ENCODE measurements at places on chromosomes 4 and X.

DNA sequence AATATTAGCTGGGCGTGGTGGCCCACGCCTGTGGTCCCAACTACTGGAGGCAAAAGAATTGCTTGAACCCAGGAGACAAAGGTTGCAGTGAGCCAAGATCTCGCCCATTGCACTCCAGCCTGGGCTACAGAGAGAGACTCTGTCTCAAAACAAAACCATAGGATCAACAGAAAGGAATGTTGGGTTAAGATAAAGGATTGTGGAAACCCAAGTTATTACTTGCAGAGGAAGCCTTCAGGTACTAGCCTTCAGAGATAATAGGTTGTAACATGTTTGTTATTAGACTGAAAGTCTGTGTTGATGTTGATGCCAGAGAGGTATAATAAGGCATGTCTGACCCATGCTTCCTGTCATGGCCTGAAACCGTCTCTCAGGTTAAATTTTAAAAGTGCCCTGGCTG, 16.9 kb downstream of the SSX5 start:
- DNase-seq, result no peak

DNA sequence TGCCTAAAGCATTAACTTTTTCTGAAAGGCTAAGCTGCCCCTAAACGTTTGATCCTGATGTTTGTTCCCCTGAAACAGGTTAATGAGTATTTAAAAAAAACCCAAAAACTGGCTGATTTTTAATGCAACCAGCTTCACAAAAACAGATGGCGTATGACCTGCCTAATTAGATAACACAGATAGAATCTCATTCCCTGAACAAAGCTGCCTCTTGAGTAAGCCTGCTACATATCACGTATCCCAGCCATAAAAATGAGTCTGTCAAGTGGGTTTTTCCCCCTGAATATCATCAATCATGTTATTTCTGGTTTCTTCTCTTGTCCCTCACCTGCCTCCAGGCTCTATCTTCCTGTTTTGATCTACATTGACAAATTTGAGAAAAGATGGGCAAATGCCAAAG, 154.2 kb upstream of the FAM9B start:
- DNase-seq, result no peak

DNA sequence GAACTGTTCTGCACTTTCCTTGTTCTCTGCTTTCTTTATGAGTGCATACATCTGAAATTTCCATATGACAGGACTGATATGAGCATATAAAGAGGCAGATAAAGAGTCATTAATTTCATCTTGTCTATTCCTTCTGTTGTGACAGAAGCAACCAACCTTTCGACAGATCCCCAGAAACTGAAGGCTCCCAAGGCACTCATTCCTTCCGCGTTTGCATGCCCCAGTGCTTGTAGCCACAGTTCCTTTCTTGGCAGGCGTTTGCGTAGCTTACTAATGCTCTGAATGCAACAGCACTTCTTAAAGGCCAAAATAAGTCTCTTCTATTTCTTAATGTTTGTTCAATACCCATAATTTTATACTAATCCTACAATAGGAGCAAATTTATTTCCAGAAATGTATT, 94.0 kb upstream of the TBL1X start:
- DNase-seq, result no peak

DNA sequence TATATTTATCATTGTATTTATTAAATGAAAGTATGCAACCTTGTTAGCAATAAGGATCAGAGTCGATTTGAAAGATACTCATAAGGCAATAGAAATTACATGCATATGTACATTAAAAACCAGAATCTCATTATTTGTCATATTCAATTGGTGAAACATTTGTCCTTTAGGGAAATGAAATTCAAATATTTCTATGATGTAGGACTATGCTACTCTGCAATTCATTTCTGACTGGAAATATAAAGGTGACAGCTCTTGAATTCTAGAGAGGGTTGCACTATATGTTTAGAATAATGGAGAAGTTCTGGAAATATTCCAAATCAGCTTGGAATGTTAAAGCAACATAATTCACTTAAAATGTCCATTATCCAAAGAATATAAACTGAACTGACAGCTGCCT, 1519.8 kb downstream of the ARAP2 start:
- no peak for DNase-seq

GRCh38 chr4:73212982-73213730, 45.4 kb downstream of the ANKRD17 start:
- no peak for DNase-seq

DNA sequence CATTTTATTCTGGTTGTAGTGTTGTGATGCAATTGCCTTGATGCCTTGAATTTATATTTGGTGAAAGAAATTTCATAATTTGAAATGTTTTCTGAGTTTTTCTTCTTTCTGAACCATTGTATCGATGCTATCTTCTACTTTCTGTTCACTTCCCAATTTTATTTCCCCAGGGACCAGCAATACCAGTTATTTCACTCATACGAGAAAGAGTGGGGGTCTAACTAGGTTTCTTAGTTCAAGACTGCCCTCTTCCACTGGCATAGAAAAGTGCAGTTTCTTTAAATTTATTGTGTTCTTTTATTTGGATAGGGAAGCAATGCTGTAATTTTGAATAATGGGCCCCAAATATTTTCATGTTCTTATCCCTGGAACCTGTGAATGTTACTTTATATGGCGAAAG, 544.0 kb upstream of the ADGRL3 start:
- no peak for DNase-seq

- no peak for DNase-seq
Measured at GRCh38 chr4:141195095-141195707, 25.5 kb upstream of the ZNF330 start.

GRCh38 chrX:121504153-121504552, 456.7 kb downstream of the GLUD2 start:
- no peak for DNase-seq

GRCh38 chrX:55135171-55135570, 46.4 kb downstream of the PAGE2 start:
- no peak for DNase-seq

DNA sequence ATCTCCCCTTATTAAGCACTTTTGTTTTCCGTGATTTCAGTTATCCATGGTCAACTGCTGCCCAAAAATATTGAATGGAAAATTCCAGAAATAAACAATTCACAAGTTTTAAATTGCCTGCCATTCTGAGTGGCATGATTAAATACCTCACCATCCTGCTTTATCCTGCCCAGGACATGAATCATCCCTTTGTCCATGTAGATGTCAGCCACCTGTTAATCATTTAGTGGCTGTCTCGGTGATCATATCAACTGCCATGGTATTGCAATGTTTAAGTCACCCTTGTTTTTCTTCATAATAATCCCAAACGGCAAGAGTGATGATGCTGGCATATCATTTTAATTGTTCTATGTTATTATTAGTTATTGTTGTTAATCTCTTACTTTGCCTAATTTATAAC, 79.8 kb upstream of the LHFPL1 start:
- DNase-seq, result no peak

DNA sequence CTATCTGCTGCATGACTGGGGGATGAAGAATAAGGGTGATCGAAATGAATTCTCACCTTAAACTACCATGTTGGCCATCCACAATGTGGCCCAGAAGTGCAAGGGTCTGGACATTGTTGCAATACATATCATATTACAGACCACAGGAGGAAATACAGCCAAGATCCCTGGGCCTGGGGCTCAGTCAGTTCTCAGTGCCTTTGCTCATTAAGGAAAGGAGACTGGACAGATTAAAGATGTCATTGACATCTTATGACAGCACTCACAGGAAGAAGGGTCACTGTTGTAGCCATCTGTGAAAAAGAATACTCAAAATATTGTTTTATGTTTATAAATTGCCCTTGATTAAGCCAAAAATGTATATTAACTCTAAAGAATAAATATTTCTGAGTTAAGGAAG, 1345.2 kb downstream of the FSTL5 start:
- DNase-seq, result no peak

- DNase-seq, result peak; percentile 63
Measured at GRCh38 chr4:37889849-37890800, 759 bp upstream of the TBC1D1 start.

DNA sequence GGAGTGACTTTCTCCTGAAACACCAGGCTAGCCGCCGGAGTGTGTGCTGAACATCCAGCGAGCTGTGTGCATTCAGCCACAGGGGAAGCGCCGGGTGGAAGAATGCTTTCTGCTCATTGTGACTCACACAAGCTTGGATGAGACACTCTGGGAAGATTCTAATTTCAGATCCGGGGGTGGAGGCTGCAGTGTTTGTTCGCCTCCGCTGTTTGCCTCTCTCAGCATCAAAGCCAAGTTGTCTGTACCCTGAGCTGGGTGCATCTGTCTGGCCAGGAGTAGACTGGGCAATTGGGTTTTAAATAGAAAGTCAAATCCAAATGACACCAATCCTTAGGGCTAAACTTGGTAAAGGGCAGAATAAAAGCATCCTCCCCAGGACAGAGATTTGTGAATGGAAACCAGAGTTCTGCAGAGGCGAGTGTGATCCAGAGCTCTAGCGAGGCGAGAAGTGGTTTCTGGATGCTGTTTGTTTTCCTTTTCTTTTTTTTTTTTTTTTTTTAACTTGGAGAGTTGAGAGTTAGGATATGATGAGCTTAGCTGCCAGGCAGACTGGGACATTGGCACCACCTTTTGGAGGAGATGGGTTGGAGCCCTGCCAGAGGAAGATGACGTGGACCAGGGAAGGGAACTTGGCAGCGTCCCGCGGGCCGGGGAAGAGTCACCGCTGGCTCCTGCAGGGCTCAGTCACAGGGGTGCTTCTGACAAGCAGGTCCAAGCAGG, 196.0 kb upstream of the PSAPL1 start:
- no peak for DNase-seq

DNA sequence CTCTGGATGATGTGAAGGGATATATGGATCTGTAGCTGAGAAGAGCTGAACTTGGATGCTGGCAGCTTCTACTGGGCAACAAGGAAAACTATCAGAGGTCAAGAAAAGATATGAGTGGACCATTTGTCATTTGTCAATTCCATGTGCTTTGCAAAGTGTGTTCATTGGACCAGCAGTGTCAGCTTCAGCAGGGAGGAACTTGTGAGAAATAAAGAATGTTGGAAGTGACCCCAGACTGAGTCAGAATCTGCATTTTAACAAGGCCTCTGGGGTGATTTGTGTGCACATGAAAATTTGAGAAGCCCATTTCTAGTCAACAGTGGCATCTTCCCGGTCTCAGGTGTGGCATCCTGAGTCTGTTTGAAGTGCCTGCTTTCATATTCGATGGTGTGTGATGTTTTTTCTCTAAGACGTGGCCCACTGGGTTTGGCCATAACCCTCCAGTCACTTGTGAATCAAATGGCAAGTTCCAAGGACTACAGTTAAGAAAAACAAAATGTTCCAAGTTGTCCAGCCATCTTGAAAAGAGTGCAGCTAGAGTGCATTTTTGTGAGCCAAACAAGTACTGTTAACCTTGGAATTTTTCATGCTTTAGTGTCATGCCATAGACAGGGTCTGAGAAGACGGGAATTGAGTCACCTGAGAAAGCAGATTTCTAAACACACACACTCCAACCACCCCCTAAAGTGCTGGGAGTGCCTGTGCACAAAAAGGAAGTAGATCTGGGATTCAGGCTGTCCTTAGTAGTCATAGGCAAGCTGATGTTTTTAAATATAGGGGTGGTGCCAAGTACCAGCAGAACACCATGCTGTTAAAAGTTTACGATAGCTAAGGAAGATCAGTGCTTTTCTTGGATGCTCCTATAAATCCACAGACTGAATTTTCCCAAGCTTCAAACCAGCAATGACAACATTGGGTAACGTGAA, 26.4 kb downstream of the GPM6B start:
- DNase-seq, result no peak

DNA sequence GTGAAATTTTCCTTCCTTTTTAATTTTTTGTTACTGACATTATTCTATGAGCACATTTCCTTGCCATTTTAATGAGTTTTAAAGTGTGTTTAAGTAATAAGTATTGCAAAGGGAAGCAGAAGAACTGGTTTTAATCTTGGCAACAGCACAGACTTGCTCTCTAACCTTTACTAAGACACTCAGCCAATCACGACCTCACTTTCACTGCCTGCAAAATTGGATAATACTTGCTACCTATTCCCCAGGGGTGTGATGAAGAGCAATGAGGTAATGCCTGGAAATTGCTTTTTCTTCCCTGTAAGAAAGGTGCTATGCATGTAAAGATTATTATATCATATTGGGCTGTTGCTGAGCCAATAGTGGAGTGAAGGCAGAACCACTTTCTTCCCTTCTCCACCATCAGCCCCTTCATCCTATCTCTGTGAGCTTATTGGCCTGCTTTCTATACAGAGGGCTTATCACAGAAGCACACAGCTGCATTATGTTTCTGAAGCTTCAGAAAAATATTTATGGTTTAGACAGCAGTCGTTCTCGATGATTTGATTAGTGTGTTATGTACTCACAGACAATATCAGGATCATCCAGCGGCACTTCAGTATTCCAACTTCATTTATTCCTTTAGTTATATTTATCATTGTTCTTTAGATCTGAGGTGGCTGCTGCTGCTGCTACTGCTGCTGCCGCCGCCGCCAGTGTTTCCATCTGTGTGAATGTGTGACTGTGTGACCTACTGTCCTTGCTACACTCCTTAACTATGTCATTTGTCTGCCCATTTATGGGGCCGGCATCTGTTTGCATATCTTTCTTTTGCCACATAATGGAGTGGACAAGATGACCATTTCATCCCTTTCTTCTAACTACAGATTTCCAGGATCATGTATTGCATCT, 255.1 kb downstream of the C4orf33 start:
- no peak for DNase-seq

GRCh38 chr4:31234901-31235300, 514.7 kb downstream of the PCDH7 start:
- no peak for DNase-seq

- no peak for DNase-seq
Measured at GRCh38 chr4:155543126-155543765, 123.4 kb upstream of the GUCY1A1 start.

DNA sequence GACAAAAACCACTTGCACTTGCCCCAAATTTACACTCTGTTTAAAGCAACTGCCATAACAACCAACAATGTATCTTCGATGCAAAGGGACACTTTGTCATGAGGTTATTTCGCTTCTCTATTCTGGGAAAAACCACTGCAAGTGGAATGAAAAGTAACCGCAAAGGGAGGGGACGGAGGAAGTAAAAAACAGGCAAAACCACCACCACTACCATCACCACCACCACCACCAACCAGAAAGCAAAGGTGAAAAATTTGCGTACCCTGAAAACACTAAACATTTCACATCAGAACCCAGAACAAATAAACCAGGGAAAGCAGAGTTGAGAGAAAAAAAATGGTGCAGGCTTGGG, 1.2 kb upstream of the N4BP2 start:
- no peak for DNase-seq

DNA sequence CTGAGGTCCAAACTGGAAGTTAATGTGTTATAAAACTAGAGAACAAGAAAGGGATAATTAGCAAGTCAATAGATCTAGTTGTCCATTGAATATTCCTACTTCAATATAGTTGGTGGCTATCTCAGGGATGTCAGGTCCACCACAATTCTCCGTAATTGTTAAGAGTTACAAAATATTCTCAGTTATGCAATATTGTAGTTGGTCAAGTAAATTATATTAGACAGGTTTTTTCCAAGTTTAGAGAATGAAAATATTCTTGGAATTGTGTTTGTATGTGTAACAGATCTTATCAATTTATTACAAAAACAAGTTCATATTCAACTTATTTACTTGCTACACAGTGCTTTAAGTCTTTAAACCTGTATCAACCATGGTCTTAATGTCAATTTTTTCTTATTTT, 547.4 kb downstream of the SPRY1 start:
- no peak for DNase-seq

Data from suprapubic skin (tissue), 4 donors.